Chondrocyte (in vitro differentiated cells): ENCODE measurements at places on chromosomes 7 and 10.

DNA sequence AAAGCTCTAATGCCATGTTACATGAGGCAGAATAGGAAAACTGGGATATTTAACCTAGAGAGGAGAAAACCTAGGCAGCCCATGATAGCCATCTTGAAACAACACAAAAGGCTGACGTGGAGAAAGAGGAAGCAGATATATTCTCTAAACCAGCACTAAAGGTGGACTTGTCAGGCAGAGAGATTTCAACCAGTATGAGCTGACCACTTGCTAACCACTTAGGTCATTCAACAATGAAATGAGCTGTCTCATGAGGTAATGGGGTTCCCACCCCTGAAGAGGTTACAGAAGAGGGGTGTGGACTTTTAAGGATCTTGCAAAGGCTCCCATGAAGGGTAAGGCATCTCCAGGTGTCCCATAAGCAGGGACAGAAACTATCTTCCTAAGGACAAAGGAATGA is 26.8 kb upstream of the EGR2 start:
- no peak overlapping the region for H3K4me3 ChIP-seq
- DNase-seq, result no peak
- no peak overlapping the region for H3K27ac ChIP-seq
- H3K36me3 ChIP-seq, result no peaks in the 10 kb centered on the region
- no peaks in the 10 kb centered on the region for H3K4me1 ChIP-seq

GRCh38 chr7:93156884-93157283 is 8.7 kb upstream of the SAMD9L start:
- peaks cover 2% of the 10 kb centered on the region for H3K27me3 ChIP-seq
- DNase-seq, result no peak
- no peak overlapping the region for H3K27ac ChIP-seq
- no peaks in the 10 kb centered on the region for H3K36me3 ChIP-seq
- H3K4me1 ChIP-seq, result no peaks in the 10 kb centered on the region

GRCh38 chr10:132946806-132947546 is 4.6 kb upstream of the CFAP46 start:
- no peak for DNase-seq
- H3K4me3 ChIP-seq, result no peak overlapping the region
- H3K27ac ChIP-seq, result no peak overlapping the region
- H3K27me3 ChIP-seq, result peaks cover 51% of the 10 kb centered on the region
- H3K4me1 ChIP-seq, result peaks cover 4% of the 10 kb centered on the region
- H3K36me3 ChIP-seq, result no peaks in the 10 kb centered on the region

DNA sequence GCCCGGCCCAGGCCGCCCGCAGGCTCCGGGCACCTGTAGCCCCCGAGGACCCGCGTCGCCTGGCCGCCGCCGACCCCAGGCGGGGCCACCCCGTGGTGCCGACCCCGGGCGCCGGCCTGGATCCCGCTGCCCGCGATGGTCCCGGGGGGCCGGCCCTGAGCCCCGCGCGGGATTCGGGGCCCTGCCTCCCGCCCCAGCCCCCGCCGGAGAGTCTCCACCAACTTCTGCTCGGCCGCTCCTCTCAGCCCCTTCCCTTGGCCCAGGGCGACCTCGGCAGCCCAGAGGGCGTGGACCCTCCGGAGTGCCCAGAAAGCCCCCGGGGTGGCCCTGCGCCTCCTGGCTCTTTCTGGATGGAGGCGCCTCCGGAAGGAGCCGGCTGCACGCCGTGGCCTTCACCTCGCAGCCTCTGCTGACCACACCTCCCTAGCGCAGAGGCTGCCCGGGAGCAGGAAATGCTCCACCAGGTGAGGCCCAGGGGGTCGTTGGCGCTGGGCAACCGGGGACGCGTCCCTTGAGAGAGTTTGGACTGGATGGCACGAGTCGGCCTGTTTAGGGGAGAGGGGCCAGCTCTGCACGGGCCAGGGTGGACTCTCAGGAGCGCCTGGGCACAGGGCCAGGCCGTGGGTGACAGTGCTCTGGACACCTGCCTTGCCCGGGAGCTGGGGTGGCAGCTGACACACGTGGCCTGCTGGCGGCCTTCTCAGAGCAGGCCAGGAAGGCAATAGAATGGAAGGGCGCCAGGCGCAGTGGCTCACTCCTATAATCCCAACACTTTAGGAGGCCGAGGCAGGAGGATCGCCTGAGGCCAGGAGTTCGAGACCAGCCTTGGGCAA is 529 bp downstream of the ZNF853 start:
- H3K27ac ChIP-seq, result no peak overlapping the region
- H3K4me3 ChIP-seq, result peak overlapping the region; percentile 65
- H3K36me3 ChIP-seq, result peaks cover 3% of the 10 kb centered on the region

- no peaks in the 10 kb centered on the region for H3K36me3 ChIP-seq
- no peaks in the 10 kb centered on the region for H3K27me3 ChIP-seq
- no peak overlapping the region for H3K4me3 ChIP-seq
- peak overlapping the region; percentile 94 for H3K27ac ChIP-seq
- peaks cover 58% of the 10 kb centered on the region for H3K4me1 ChIP-seq
Measured at GRCh38 chr10:43809211-43809930, 160.7 kb upstream of the ZNF32 start.
